ENCODE measurements at places on chromosomes 1 and 21.
A peak's percentile ranks its signal among the peaks of the same experiment; 100 is the strongest.

DNA sequence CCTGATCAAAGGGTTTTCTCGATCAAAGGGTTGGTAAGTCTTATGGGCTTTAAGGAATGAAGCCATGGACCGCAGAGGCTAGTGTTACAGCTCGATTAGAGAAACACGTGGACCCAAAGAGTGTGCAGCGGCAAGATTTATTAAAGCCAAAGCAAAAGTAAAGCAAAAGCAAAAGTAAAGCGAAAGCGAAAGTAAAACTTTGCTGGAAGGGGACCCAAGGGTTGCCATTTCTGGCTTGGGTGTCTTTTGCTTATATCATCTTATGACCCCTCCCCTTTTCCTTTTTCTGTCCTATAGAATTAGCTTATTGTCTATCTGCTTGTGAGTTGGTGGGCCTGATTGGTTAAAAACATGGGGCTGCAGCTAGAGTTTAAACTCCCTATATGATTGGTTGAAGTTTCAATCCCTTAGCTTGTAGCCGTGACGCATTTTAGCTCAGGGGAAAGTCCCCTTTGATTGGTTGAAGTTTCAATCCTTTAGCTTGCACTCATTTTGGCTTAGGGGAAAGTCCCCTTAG lies 957.0 kb downstream of the AMY1C start:
- no peak for DNase-seq

GRCh38 chr1:63969441-63969901 lies 195.7 kb downstream of the ROR1 start:
- DNase-seq, result no peak

DNA sequence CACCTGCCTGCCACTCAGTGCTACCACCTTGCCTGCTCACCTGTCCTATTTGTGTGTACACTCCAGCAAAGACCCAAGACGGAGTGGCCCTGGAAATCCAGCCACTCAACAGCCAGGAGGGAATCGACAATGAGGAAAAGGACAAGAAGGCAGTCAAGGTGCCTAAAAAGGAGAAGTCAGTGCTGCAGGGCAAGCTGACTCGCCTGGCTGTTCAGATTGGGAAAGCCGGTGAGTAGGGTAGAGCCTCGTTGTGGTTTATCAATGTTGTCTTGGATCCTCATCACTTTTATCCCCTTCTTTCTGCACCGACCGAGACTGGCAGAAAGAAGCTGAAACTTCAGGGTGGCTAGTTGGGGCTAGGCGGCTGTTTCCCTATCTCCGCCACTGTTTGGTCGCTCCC lies 61.4 kb upstream of the LAX1 start:
- no peak for DNase-seq

DNA sequence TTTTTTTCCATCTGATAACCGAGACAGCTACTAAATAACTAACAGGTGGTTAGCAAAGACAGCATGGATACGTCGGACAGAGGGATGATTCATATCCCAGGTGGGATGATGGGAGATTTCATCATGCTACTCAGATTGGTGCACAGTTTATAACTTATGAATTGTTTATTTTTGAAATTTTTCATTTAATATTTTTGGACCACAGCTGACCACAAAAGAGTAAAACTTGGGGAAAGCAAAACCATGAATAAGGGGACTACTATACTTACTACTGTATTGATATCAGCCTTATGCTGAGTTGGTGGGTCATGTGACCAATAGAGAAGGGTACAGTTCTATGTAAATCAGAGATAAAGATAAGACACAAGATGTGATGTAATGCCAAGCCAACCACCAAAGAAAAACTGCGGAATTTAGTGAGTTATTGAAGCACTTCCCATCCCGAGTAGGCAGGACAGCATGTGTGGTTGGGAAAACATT lies 248.1 kb upstream of the C1orf105 start:
- no peak for DNase-seq

GRCh38 chr1:5995871-5996630 lies 3.8 kb upstream of the NPHP4 start:
- no peak for DNase-seq

DNA sequence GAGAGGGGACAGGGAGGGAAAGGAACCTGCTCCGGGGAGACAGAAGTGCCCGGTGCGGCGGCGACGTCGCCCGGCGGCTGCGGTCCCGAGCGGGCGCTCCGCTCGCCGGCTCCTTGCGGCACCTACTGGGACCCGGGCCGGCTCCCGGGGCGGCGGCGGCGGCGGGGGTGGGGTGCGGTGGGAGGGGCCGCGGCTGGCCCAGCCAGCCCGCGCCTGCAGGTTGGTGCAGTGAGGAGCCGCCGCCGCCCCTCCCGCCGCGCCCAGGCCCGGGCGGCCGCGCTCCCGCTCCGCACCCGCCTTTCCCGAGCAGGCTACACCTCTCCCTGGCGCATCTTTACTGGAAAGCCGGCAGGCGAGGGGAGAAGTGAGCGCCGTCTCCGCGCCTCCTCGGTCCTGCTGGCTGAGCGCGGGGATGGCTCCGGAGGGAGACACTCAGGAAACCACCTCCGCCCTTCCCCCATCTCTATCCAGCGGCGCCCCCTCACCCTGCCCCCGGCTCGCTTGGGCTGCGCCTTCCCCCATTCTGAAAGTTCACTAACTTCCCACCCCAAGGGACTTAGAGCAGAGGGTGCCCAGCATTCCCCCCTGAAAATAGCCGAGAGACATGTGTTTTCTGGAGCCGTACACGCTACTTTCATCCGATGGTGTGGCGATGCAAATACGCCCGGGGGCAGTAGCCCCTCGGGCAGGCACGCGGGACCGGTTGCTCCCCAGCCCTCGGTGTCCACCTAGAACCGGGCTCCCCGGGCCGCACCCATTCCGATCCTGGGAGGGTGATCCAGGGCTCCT lies at the start of gene PLD5:
TSS of gene PLD5 (minus strand) at position 127 of the 789 bp plus-strand sequence.
- DNase-seq, result no peak

GRCh38 chr1:169003864-169004516 lies 102.5 kb upstream of the ATP1B1 start:
- DNase-seq, result no peak

DNA sequence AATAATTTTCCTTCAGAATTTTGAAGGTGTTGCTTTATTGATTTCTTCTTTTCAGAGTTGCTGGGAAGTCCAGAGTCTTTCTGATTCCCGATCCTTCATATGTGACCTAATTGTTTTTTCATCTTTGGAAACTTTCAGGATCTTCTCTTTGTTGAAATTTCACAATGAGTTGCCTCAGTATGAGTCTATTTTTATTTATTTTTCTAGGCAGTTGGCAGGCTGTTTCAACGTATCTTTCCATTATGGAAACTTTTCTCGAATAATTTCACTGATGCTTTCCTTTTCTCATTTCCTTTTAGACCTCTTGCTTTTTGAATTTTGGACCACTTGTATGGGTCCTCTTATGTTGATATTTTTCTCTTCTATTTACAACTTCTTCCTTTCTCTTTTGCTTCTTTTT lies 354.3 kb downstream of the TGFB2 start:
- no peak for DNase-seq

GRCh38 chr1:5611431-5611830 lies 380.8 kb downstream of the NPHP4 start:
- no peak for DNase-seq

GRCh38 chr21:36929622-36930021 lies 36.8 kb downstream of the HLCS start:
- DNase-seq, result no peak

DNA sequence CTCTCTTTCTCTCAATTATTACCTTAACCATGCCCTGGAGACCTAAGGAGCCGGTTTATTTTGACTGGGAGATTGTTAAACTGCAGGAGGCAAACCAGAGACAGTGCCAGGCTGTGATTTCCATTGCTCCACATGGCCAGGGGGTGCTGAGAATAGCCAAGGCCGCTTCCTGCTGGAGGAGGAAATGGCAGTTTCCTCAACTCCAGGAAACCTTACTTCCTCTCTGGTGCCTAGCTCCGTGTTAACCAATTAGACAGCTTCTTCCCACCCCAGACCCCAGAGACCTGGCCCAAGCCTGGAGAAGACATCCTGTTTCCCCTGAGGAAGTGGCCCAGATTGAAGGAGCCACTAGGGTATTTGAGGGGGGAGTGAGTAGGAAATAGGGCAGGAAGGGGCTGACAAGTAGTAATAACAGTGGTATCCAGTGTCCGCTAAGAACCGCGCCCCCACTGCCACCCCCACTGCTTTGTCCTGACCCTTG lies 161.2 kb downstream of the PLPP3 start:
- no peak for DNase-seq

GRCh38 chr1:15707239-15707925 lies 23.3 kb downstream of the PLEKHM2 start:
- DNase-seq, result no peak

GRCh38 chr1:38296047-38296446 lies 249.5 kb upstream of the POU3F1 start:
- no peak for DNase-seq

GRCh38 chr1:34055818-34056217 lies 109.2 kb downstream of the CSMD2 start:
- DNase-seq, result no peak

DNA sequence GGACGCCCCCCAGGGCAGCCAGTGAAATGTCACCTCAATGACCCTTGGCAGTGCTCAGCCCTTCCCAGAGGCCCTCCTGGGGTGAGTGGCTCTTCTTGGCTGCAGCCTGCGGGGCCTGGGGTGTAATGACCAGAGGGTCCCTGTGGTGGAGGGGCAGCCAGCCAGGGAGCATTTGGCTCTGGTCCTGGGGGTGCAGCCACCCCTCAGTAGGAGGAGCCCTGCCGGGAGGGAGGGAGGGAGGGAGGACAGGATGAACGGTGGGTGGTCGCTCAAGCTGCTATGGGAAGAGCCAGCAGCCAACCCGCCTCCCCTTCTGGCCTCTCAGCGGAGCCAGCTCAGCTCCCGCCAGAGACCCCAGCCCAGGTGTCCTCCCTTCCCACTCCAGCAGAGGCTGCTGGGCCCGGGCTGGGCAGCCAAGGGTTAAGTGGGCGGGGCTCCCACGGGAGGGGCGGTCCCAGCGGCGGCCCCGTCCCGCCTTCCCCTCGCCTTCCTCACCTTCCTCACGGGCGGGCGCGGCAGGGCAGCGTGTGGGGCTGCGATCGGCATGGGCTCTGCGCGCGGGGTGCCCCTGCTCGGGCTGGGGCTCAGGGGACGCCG lies 9.0 kb upstream of the PLCH2 start:
- DNase-seq, result peak; percentile 13

GRCh38 chr1:210883821-210884220 lies 250.1 kb downstream of the KCNH1 start:
- no peak for DNase-seq

GRCh38 chr1:211630236-211631081 lies 45.0 kb downstream of the NEK2 start:
- no peak for DNase-seq

- no peak for DNase-seq
Observed at GRCh38 chr1:231059566-231060193, 19.6 kb upstream of the FAM89A start.
